ENCODE measurements at places on chromosomes 2 and 18.

DNA sequence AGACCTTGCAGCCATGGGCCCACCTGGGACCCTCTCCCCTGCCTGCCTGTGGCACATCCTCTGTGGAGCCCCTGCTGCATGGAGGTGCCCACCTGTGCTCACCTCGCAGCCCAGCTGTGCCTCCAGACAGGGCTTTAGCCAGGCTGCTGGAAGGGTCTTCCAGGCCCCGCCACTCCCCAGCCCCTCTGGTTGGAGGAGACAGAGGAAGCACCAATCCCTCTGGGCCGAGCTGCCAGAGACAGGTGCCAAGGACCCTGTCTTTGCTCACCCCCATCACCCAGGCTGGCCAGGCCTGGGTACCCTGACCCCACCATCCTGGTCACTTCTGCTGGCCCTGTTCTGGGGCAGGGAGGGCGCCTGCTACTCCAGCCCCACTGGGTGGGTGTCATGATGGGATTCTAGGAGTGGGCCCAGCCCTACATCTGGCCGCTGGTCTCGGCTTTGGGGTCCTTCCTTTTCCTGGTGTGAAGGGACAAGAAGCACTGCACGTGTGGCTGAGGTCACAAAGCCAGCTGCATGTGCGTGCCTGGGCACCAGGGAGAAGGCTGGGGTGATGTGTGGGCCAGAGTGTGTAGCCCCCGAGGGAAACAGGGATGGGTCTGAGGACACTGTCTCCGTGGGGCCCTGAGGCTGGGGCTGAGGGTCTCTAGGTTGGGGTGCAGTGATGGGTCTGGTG lies 9.3 kb upstream of the NEU4 start:
- DNase-seq, result no peak

DNA sequence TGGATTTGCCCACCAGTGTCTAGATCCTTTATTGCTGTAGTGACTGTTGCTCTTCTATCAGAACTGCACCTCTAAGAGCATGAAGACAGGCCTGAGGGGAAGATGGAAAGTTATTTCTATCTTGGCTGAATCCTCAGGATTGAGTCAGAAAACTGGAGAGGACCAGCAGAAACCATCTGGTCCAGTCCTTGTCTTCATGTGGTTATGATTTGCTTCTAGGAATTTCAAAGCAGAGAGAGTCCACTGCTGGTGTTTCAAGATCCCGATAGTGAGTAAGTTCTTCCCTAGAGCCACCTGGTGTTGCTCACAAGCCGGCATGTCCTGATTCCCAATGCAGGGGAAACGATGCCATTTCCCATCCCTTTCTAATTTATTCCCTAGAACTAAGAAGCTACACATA lies 84.2 kb downstream of the NCKAP5 start:
- DNase-seq, result no peak

GRCh38 chr2:38407111-38407682 lies 30.1 kb upstream of the ATL2 start:
- DNase-seq, result no peak

- no peak for DNase-seq
Observed at GRCh38 chr2:29770846-29771245, 150.5 kb downstream of the ALK start.

DNA sequence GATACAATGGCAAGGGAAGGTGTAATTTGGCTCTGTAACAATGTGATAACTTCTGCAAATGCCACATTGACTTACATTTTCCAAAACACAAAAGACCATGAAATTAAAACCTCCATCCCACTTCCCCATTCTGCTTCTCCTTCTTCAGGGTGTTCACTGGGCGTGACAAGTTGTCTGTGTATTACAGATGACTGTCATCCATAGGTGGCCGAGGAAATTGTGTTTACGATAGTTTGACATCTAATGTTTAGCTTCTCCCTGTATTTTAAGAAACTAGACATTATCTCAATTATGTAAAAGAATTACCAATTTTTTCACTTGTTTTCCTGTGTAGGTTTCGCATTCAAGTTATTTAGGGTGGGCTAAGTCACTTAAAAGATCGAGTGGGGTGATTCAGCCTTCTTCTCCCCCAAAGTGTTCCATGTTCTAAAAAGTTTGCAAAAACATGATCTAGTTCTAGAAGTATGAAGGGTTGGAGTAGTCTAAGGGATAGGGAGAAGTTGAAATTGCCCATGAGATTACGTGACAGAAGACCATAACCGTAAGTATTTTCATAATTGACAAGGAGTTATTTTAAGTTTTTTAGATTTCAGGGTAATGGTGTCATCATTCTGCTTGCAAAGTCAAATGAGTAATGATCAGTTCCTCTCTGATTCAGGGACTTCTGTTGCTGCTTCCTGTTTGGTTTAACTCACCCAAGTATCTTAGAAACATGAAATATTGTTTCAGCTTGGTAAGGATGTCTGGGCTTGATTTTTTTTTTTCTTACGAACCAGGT lies 25.2 kb upstream of the CYTIP start:
- DNase-seq, result no peak

GRCh38 chr2:154457286-154457685 lies 241.2 kb upstream of the KCNJ3 start:
- no peak for DNase-seq

DNA sequence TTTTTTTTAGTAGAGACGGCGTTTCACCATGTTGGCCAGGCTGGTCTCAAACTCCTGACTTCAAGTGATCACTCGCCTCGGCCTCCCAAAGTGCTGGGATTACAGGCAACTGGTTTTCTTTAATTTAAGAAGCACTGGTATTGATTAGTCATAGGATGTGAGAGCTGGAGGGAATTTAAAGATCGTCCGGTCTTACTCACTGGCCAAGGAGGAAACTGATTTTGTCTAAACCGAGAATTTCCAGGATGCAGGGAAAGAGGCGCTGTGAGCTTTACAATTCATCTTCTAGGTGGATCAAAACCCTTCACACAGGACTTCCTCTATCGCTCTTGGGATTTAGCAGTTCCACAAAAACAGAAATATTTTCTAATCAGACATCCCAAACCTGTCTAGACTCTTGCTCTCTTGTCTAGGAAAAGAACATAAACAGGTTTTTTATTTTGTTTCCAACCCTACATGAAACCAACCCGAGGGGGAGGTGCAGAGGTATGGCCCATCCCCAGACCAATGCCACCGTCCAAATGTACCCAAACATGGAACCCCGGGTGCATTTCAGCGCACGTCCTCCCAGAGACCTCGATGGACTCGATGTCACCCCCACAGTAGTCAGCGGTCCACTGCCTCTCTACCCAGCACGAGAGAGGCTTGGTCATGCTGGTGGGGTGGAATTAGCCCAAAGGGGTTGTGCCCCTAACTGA lies 12.5 kb upstream of the TUBB6 start:
- DNase-seq, result no peak

- DNase-seq, result no peak
Observed at GRCh38 chr2:86297382-86298147, 39.9 kb downstream of the REEP1 start.

- no peak for DNase-seq
Observed at GRCh38 chr2:230244211-230244610, 18.7 kb downstream of the SP140 start.

DNA sequence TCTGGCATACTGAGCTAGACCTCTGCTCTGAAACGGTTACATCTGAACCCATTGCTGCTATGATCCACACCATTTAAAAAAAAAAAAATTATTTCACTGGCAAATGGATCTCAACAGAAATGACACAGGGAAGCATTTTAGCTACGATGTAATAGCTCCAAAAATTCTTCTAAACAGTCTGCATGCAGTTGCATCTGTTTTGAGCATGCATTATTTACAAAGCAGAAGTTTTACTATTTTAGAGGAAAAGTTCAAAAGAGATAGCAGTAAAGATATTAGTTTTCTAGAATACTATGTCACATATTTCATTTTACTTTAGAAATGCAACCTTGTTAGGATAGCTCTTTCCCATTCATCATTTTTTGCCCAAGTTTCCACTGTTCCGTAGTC lies 265.7 kb downstream of the MEIS1 start:
- no peak for DNase-seq

- DNase-seq, result no peak
Observed at GRCh38 chr2:52395912-52396311, 1364.0 kb upstream of the NRXN1 start.

GRCh38 chr2:176151442-176152287 lies at the start of gene HOXD4:
HOXD4 (plus strand) TSS chr2:176151550; CDS start chr2:176151634, 84 bp downstream.
- peak; percentile 30 for DNase-seq

- no peak for DNase-seq
Observed at GRCh38 chr2:160199683-160200389, at the start of gene ITGB6. ITGB6 (minus strand) TSS chr2:160200272; CDS start chr2:160200063, 209 bp downstream.

DNA sequence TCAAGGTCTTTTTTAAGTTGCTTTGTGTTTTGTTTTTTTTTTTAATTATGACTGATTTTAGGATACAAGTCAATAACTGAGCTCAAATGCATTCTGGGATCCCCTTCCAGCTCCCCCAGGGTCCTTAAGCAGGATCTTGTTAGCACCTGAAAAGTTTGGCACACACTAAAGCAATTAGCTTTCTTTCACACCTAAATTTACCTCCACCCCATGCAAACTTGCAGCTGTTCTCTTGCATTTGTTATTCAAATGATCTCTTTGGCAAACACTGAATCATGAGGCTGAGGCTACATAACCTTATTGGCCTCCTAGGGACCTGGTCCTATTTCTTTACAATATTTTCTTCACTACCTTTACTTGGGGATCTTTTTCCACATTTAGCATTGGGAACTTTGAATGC lies 2026.1 kb upstream of the CELF4 start:
- peak; percentile 58 for DNase-seq

GRCh38 chr2:184316921-184317320 lies 281.4 kb upstream of the ZNF804A start:
- DNase-seq, result no peak

GRCh38 chr18:78816114-78816513 lies 163.5 kb upstream of the SALL3 start:
- no peak for DNase-seq
